ELR (cell line): ENCODE measurements at places on chromosomes 13 and 19.

GRCh38 chr13:96700657-96701056 lies 293.6 kb downstream of the OXGR1 start:
- peak; percentile 12 for DNase-seq

DNA sequence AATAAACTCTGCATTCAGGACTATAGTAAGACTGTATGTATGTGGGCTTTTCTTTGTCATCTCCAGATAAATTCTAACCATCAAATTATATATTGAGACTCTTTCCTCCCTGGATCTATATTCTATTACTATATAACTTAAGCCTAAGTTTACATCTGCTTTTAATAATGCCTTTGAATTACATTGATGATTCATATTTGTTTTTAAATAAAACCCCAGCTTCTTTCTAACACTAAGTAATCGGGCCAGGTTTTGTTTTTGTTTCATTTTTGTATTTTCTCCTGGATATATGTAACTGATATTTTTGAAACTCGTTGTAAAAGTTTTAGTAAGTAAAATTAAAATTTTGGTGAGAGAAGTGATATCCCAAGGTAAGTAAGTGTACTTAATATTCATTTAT lies 1599.1 kb downstream of the PCDH9 start:
- no peak for DNase-seq

- DNase-seq = no peak
These were observed 6.8 kb downstream of the SLC8A2 start for GRCh38 chr19:47464675-47465419.

GRCh38 chr13:79566118-79566517 lies 85.2 kb downstream of the NDFIP2 start:
- no peak for DNase-seq

DNA sequence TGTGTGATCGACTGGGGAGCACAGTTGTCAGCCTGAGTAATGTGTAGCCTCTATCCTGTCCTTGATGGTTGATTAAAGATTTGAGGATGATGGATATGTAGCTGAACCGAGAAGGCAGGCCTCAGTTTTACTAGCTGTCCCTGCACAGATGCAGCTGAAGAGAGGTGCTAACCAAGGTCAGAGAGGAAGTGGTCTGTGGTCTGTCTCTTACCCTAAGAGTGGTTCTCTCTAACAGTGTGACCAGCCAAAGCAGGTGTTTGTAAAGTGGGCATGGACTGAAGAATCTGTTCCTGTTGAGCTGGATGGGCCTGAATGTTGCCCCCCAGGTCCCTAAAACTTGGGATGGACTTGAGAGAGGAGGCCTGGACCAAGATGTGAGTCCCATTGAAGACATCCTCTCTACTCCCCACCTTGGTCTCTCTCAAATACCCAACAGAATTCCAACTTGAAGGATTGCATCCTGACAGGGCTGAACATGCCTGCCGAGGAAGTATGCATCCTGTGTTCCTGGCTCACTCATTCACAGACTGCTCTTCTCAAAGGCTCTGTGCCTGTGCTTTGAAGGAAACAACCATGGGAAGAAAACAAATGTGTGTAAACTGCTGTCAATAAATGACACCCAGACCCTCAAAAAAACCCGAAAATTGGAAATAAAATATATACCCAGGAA lies 223.8 kb downstream of the MAB21L1 start:
- no peak for DNase-seq

- DNase-seq = no peak
These were observed 34.1 kb downstream of the ZNF823 start for GRCh38 chr19:11704626-11705025.

- DNase-seq = no peak
These were observed 36.4 kb downstream of the PSG11 start for GRCh38 chr19:42989851-42990250.

DNA sequence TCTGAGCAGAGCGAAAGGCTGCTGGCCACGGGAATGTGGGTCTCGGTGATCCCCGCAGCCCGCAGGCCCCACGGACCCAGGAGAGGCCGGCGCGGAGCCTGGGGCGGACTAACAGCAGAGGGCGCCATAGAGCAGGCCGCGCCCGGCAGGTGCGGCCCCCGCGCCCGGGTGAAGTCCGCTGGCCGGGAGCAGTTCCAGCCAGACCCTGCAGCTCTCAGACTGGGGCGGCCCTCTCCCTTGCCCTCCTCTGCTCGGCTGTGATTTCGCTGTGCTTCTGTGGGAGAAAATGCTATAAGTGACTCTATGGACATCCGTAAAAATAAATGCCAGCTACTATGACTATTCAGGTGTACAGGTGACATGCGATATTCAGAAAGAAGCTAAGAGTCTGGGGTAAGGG lies 37.7 kb downstream of the GSX1 start:
- DNase-seq = peak; percentile 43

- DNase-seq = peak; percentile 28
These were observed 6.9 kb upstream of the JUNB start for GRCh38 chr19:12784394-12784870.

GRCh38 chr13:92175330-92175729 lies 776.9 kb downstream of the GPC5 start:
- DNase-seq = peak; percentile 17

- peak; percentile 98 for DNase-seq
These were observed 17.7 kb downstream of the ZMYM5 start for GRCh38 chr13:19845758-19846157.

- no peak for DNase-seq
These were observed 104.7 kb downstream of the MYCBP2 start for GRCh38 chr13:77222000-77222690.

DNA sequence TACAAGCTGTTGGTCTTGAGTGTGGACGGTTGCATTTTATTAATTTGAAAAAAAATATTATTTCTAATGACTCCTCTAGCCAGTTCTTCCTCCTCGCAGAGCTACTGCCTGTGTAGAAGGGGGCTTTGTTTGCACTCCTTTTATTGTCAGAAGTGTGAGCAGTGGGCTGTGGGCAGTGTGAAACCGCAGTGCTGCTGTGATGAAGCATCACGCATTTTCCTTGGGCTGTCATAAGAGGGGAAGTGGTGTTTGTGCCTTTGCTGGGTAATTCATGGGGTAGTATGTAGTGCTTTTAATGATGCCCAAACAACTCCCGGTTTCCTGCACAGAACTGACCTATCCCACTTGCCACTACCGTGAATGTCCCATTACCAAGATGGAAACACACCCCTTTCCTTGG lies 357.3 kb downstream of the ZNF536 start:
- DNase-seq = no peak

- DNase-seq = no peak
These were observed 2.2 kb downstream of the RINL start for GRCh38 chr19:38875656-38876395.

GRCh38 chr19:48746738-48747575 lies at the start of gene IZUMO1:
Gene IZUMO1 (minus strand): TSS chr19:48746909. CDS start chr19:48745859, 1,050 bp downstream.
- DNase-seq = peak; percentile 95

DNA sequence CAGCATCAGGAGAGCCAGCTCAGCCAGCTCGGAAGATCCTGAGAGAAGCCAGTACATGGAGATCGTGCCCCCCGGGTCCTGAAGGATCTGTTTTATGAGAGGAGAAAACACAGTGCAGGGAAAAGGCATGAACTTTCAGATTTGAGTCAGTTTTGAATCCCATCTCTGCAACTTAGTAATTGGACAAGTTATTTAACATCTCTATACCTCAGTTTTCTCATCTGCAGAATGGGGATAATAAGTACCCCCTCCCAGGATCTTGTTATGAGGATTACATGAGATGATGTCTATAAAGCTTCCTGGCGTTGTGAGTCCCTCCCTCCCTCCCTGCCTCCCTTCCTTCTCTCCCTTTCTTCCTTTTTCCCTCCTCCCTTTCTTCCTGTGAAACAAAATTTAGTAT lies 40.1 kb upstream of the GTF3A start:
- no peak for DNase-seq

DNA sequence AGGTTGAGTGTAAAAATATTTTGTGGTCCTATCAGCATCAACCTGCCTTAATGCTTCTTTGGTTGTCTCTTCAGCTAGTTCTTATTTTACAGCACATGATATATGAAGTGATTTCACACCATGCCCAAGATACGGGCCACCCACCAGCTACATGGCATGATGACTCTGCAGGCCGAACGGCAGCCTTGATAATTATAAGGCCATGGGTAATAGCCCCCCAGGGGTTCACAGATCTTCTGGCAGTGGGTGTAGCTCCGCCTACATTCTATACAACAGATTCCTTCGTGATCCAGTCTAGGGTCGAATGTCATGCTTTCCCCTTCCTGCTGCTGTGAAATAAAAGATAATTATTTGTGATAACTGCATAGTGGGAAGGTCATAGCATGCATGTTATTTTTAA lies 36.1 kb downstream of the CNMD start:
- DNase-seq = no peak

- no peak for DNase-seq
These were observed 66.4 kb downstream of the SPACA7 start for GRCh38 chr13:112442483-112443090.

- no peak for DNase-seq
These were observed 11.8 kb upstream of the PRR20A start for GRCh38 chr13:57128909-57129308.

GRCh38 chr19:18908917-18909619 lies 10.1 kb downstream of the COPE start:
- no peak for DNase-seq

- no peak for DNase-seq
These were observed 687.8 kb downstream of the DIAPH3 start for GRCh38 chr13:59475911-59476310.

GRCh38 chr13:108034909-108035410 lies 180.4 kb downstream of the LIG4 start:
- DNase-seq = no peak

DNA sequence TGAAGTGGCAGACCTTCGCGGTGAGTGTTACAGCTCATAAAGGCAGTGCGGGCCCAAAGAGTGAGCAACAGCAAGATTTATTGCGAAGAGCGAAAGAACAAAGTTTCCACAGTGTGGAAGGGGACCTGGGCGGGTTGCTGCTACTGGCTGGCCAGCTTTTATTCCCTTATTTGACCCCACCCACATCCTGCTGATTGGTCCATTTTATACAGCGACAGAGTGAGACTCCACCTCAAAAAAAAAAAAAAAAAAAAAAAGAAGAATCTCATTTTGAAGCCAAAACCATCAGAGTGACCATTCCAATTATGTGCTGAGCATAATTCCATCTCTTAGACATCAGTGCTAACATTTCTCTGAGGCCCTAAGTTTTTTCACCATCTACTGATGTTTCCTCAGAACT lies 1.9 kb upstream of the ZNF552 start:
- no peak for DNase-seq

DNA sequence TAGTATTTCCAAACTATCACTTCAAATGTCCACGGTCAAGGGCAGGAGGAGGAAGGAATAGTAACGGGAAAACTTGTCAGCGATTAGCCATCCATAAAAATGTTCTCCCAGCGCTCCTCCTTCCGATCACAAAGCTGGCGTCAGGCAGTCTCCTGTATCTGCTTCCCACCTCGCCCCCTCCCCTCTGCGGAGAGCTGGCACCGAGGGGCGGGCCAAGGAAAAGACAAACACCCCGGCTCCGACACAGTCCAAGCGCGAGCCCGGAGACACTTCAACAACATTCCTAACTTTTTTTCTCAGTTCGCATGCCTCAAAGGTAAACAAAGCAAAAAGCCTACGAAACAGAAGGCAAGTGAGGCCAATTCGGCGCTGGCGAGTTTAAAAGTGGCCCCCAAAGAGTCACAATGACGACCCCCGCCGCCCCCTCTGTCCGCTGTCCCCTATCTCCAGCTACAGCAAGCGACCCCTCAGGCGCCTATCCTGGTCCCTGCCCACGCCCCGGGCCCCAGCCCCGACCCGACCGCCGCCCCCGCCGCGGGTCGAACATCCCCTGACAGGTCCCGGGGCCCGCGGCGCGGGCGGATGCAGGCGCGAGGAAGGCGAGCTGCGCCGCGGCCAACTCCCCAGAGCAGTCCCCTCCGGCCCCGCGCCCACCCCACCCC lies 736 bp downstream of the SMAD9 start:
- DNase-seq = peak; percentile 57

GRCh38 chr13:66780814-66781213 lies 449.3 kb downstream of the PCDH9 start:
- DNase-seq = peak; percentile 62

DNA sequence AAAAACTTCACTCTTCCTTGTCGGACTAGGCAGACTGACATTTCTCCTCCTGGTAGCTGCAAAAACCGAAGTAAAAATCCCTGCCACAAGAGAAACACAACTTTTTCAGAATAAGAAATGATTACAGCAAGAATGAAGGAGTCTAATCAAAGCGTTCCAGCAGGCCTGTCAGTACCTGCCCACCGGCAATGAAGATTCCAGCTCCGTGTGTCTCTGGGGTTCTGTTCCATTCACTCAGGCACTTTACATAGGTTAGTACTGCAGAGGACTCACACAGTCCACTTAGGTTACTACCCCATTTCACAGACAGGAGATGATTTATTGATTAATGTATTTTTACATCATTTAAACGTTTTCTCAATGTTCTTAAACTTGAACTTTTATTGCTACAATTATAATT lies 275.5 kb downstream of the NHLRC3 start:
- DNase-seq = no peak

GRCh38 chr13:52450793-52451116 lies 321 bp upstream of the VPS36 start:
- DNase-seq = no peak

- DNase-seq = peak; percentile 95
These were observed at the start of the genes MAU2 and SUGP1 for GRCh38 chr19:19320361-19321140. Gene MAU2 (plus strand): TSS chr19:19320829. CDS start chr19:19320860, 31 bp downstream. Gene SUGP1 (minus strand): TSS chr19:19320509. CDS start chr19:19320496, 13 bp downstream.

- peak; percentile 42 for DNase-seq
These were observed 714 bp downstream of the NDFIP2 start for GRCh38 chr13:79481685-79482052.
